A172 (cell line): ENCODE measurements at places on chromosomes 4 and X. TPM values are rescaled to one million over a fixed set of nuclear protein-coding genes. Genes with fewer than 3 reads are reported as not detected.

GRCh38 chr4:101596781-101597552 lies 193.6 kb upstream of the BANK1 start:
- no peak for DNase-seq

The CXCL11 gene
- total RNA-seq: not detected in 2 replicates

- DNase-seq: no peak
Measured at GRCh38 chr4:71167083-71167482, 171.7 kb upstream of the SLC4A4 start.

The GPC3 gene
- not detected in 2 replicates for total RNA-seq

- no peak for DNase-seq
Measured at GRCh38 chrX:144683247-144683646, 564.1 kb upstream of the SPANXN1 start.

The PABPC4L gene
- total RNA-seq: 6.2 and 7.8 TPM in 2 replicates

The NHS gene
- 3.0 and 3.1 TPM in 2 replicates for total RNA-seq

The CD99L2 gene
- 77.7 and 99.7 TPM in 2 replicates for total RNA-seq

- DNase-seq: no peak
Measured at GRCh38 chr4:151753056-151753455, 7.8 kb downstream of the GATB start.

DNA sequence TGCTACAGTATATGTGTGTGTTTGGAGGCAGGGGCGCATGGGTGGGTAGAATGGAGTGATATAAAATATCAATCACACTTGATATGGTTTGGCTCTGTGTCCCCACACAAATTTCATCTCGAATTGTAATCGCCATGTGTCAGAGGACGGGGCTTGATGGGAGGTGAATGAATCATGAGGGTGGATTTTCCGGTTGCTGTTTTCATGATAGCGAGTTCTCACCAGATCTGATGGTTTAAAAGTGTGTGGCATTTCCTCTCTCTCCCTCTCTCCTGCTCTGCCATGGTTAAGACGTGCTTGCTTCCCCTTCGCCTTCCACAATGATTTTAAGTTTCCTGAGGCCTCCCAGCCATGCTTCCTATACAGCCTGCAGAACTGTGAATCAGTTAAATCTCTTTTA lies 14.8 kb downstream of the SOWAHB start:
- DNase-seq: peak; percentile 53

The CT45A10 gene
- total RNA-seq: not detected in 2 replicates

GRCh38 chr4:40280586-40280985 lies 54.5 kb upstream of the CHRNA9 start:
- no peak for DNase-seq

- no peak for DNase-seq
Measured at GRCh38 chrX:140292961-140293360, 211.9 kb downstream of the SOX3 start.

The LANCL3 gene
- 0.47 and 0.62 TPM in 2 replicates for total RNA-seq

- no peak for DNase-seq
Measured at GRCh38 chrX:74505437-74505836, 84.1 kb downstream of the SLC16A2 start.

The NLRP2B gene
- total RNA-seq: not detected in 2 replicates

- no peak for DNase-seq
Measured at GRCh38 chr4:152509595-152510225, 26.2 kb downstream of the FBXW7 start.

- DNase-seq: no peak
Measured at GRCh38 chrX:110584083-110584482, 211.5 kb downstream of the CHRDL1 start.

The PNCK gene
- total RNA-seq: 0.48 and 2.7 TPM in 2 replicates

GRCh38 chr4:89914609-89915550 lies 20.2 kb downstream of the MMRN1 start:
- no peak for DNase-seq

DNA sequence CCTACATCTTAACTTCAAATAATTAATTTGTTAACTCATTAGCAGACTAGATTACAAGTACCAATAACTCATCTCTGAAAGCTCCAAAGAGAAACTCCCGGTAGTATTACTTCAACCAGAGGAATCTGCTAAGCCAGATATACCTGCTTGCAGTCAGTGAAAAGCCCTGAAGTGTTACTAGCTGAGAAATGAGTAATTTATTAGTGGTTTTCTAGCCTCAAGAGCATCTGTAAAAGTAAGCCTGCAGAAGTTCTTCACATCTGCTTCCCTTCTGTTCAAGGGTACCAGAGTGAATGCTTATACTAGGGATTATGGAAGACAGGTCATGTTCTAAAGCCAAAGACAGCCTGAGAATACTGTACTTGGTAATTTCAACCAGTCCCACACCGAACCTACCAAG lies 34.7 kb downstream of the IRS4 start:
- DNase-seq: no peak

The MAOA gene
- 1.7 and 2.7 TPM in 2 replicates for total RNA-seq

- no peak for DNase-seq
Measured at GRCh38 chrX:22163326-22163725, 109.4 kb upstream of the CBLL2 start.

- no peak for DNase-seq
Measured at GRCh38 chr4:8775121-8775520, 96.5 kb downstream of the HMX1 start.

GRCh38 chr4:93346840-93347239 lies 481.7 kb upstream of the ATOH1 start:
- DNase-seq: no peak

The FOXR2 gene
- 0.07 TPM in 1 of 2 replicates, not detected in the other for total RNA-seq

The PRR27 gene
- total RNA-seq: not detected in 2 replicates

The MAGEE1 gene
- 3.5 and 4.2 TPM in 2 replicates for total RNA-seq

DNA sequence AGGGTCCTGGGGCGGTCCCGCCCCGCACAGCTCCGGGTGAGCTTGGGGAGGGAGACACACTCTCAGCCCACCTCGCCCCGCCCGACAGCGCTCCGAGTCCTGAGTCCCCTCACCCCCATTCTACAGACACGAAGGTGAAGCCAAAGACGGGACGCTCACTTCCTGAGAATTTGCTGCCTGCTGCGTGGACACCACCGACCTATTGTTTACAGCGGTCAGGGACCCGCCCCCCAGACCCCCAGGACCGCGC lies 796 bp upstream of the ZNF141 start:
- no peak for DNase-seq

GRCh38 chrX:103361798-103362197 lies 5.5 kb downstream of the TCEAL9 start:
- no peak for DNase-seq

The ARAF gene
- total RNA-seq: 27.8 and 34.0 TPM in 2 replicates

DNA sequence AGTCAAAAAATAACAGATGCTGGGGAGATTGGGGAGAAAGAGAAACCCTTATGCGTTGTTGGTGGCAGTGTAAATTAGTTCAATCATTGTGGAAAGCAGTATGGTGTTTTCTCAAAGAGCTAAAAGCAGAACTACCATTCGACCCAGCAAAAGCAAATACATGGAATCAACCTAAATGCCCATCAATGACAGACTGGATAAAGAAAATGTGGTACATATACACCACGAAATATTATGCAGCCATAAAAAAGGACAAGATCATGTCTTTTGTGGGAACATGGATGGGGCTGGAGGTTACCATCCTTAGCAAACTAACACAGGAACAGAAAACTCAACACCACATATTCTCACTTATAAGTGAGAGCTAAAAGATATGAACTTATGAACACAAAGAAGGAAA lies 188.9 kb downstream of the CAMK2D start:
- no peak for DNase-seq

The IL2 gene
- not detected in 2 replicates for total RNA-seq

The FHDC1 gene
- 0.40 and 0.62 TPM in 2 replicates for total RNA-seq

DNA sequence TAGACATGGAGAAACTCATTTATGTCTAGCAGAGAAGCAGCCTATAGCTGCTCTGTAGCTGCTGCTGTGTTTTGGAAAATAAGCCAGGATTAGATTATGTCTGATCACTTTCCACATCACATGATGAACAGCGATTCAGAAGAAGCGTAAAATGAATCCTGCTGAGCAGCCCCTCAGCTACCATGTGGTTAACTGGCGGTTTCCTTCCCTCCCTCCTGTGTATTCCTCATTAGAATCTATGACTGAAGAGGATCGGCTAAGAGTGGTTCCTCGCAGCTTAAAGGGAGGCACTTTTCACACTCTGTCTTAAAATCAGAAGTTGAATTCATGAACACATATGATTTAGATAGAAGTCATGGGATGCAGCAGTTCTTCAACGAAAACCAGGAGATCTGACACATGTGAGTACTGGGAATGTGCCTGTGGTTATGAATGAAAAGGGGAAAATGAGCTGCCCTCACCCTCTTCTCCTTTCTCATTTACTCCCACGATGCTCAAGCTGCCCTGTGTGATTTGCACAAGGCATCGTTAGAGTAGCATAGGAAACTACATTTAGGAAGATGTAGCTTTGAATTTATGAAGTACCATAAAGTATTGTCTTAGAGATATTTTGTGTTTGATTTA lies at the start of gene PPEF1:
Gene PPEF1, plus strand, starts transcription at position 220 of the 624 bp plus-strand sequence. Its CDS starts 136 bp downstream, at position 356.
- no peak for DNase-seq

The PRDM5 gene
- total RNA-seq: 13.1 and 14.6 TPM in 2 replicates

The RAB33A gene
- not detected in 2 replicates for total RNA-seq

DNA sequence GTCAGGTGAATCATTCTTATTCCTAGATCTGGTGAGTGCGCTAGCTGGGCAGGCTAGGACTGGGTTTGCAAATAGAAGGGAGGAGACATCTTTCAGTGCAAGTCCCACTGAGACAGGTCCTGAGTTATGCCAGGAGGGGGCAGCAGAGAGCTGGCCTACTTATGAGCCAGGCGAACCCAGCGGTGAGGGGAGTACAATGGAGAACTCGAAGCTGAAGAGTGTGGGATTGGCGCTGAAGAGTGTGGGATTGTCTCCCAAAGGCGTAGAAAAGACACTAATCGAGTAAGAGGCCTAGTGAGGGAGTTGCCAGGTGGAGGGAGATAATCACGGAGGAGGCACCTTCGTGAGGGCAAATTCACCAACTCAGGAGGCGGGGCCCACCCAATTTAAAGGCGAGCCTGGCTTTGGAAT lies 91.7 kb upstream of the CXorf66 start:
- DNase-seq: peak; percentile 35

GRCh38 chr4:122012735-122013134 lies 60.9 kb upstream of the TRPC3 start:
- no peak for DNase-seq

The AREG gene
- not detected in 2 replicates for total RNA-seq

- no peak for DNase-seq
Measured at GRCh38 chrX:5650904-5651303, 577.8 kb downstream of the NLGN4X start.

The SFRP2 gene
- total RNA-seq: not detected in 2 replicates

DNA sequence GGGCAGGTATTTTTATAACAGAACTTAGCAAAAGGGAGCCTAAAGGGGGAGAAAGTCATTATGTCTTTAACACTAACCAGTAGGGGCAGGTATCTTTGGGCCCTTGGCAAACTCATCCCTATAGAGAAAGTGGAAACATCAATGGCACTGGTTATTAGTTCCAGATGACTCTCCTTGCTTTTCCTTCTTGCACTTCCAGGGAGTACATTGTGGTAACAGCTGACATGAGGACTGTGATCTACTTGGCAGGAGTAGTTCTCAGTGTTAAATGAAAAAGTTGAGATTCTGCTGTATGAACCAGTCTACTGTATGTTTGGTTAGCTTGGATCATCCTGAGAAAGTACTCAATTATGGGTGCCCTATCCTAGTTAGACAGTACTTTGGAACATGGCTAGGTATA lies 93.6 kb downstream of the ATXN3L start:
- no peak for DNase-seq

The SEPTIN11 gene
- 72.5 and 73.5 TPM in 2 replicates for total RNA-seq

GRCh38 chr4:44287505-44287904 lies 161.1 kb downstream of the KCTD8 start:
- DNase-seq: no peak

The OTC gene
- not detected in 2 replicates for total RNA-seq

DNA sequence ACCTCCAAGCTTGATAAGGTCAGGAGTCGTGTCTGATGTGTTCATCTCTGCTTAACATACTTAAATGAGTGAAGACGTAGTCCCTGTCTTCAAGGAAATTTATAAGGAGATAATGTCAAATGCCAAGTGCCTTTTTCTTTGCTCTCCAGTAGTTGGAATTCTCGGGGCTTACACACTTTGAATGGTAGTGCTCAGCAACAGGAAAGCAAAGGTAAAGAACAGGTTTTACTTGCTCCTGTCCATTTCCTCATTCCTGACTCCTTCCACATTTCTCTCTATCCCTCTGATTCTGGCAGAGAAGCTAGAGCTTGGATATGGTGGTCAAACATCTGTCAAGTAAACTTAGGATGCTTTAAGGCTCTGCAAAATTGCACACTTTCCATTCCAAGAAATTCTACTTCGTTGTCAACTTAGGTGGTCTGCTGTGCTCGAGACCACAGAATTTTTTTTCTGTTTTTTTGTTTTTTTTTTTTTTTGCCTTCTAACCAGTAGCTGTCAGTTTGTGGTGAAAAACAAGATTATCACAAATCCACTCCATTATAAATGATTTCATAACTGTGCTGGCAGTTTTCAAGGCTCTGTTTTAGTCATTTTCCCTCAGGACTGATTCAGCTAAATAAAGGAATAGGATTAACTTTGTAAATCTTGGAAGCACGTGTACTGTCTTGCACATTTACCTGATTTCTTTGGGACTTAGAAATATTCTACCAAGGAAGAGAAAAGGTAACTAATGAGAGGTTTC lies 180.8 kb upstream of the ANXA3 start:
- no peak for DNase-seq

The PPP4R3C gene
- not detected in 2 replicates for total RNA-seq

DNA sequence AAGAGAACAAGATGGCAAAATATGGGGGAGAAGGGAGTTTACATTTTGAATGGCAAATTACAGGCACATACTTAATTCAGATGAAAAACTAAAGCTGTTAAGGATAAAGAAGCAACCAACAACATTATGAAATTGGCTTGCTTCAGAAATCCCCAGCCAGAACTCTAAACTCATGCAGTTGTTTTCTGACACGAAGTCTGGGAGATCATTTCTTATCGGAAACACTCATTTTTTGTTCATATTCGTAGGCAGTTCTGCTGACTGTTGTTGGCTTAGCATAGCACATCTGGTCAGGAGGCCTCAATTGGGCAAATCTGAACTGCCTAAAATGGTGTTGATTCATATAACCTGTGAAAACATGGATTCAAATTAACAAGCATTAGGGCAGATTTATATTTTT lies 33.0 kb upstream of the ARHGAP6 start:
- no peak for DNase-seq

DNA sequence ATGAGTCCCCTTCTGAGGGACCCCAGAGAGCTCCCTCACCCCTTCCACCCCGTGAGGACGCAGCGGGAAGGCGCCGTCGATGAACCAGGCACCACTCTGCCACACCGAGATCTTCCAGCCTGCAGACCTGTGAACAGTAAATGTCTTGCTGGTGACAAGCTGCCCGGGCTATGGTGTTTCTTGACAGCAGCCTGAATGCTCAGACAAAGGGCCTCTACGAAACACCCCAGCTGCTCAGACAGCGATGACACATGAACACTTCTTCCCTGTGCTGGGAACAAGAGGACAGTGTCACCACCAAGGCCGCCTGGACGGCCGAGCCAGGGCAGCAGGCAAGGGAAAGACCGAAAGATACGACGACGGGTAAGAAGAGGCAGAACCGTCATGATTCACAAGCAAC lies 30.6 kb upstream of the GTPBP6 start:
- DNase-seq: no peak

The RNF150 gene
- 4.9 and 6.4 TPM in 2 replicates for total RNA-seq

The TXLNG gene
- 14.7 and 21.1 TPM in 2 replicates for total RNA-seq
